ENCODE measurements at places on chromosomes 12 and 14.

GRCh38 chr14:61451891-61452400 is 130.6 kb downstream of the PRKCH start:
- no peak for DNase-seq

GRCh38 chr14:32377046-32377646 is 48.0 kb downstream of the AKAP6 start:
- DNase-seq = no peak

DNA sequence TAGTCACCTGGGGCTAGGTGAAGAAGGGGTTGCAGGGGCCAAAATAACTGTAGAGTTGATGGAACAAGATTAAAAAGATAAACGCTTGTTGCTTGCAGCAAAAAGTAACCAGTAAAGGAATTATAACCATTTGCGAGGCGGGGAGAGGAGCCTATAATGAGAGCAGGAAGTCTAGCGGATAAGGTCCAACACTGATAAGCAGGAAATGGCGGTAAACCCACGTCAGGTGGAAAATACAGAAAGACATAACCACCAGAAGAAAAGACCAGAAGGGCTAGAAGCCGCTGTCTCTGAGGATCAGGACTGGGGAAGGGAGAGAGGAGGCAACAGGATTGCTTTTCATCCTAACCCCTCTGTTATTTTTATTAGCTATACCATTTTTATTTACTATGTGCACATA is 303.3 kb downstream of the DPF3 start:
- no peak for DNase-seq

- no peak for DNase-seq
Observed at GRCh38 chr12:131007031-131007739, 53.5 kb downstream of the ADGRD1 start.

GRCh38 chr12:56029666-56030293 is 8.9 kb downstream of the IKZF4 start:
- DNase-seq = no peak

GRCh38 chr12:97968641-97969197 is 506.1 kb downstream of the RMST start:
- DNase-seq = no peak

GRCh38 chr14:76098047-76098446 is 53.7 kb upstream of the GPATCH2L start:
- no peak for DNase-seq

DNA sequence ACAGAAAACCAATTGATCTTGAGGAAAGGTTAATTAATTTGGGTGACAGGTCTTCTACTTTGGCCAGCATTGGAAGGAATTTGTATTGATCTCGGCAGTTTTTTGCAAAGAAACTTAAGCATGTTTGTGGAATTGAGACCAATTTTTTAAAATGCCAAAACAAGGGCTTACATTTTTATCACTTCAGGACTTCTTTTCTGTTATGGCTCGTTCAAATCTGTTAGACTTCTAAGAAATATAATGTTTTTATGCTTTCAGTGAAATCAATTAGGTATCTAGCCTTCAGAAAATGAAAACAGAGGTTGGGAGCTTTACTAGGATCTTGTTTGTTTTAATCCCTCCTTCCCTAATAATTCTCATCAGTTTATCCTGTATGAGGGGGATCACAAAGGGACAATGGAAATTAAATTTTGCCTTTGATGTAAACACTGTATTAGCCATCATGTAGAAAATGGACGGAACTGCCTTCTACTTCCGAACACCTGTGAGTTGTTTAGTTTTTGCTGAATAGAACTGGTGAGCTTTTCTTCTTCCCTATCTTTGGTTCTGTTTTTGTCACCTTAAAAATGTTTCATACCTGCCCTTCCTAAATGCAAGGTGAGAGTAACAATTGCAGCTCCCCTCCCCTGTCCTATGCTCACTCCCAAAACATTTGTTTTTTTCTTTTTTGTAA is 7.8 kb downstream of the FOXA1 start:
- no peak for DNase-seq
